ENCODE measurements at places on chromosomes 6 and 20.

- DNase-seq, result no peak
These were observed 1714.5 kb downstream of the GRIK2 start for GRCh38 chr6:103107985-103108384.

DNA sequence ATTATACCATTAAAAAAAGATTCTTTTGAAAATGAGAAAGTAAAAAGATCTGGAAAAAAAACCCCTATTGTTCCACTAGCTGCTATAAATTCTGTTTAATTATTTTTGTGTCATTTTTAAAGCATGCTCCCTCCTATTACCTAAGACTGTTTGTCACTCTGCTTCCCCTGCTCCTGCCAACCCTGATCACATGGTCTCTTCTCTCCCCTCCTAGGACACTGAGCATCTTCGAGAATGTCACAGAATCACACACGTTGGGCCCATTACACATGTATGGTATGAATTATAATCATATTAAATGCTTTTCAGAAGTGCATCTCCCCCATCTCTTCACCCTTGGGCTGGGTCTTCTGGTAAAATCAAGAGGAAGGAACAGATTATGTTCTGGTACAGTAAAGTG is 6.2 kb downstream of the SNAP91 start:
- no peak for DNase-seq

DNA sequence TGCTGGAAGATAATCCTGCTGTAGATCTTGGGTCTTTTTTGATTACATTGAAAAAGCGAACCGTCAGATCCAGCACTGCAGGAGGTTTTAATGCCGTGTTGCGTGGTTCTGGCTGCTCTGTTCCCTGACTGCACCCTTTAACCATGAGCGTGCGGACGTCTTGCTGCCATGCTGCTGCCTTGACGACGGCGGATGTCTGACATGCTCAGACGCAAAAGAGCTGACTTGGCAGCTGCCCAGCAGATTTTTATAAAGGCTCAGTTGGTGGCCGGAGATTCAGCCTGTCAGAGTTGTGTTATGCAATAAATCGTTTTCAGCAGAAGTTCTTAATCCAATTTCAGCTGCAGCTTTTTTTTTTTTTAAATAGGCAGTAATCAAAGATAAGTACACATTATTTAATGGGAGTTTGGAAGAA is 119.4 kb downstream of the JARID2 start:
- peak; percentile 51 for DNase-seq

- no peak for DNase-seq
These were observed 53.4 kb downstream of the HIVEP1 start for GRCh38 chr6:12065321-12066140.

DNA sequence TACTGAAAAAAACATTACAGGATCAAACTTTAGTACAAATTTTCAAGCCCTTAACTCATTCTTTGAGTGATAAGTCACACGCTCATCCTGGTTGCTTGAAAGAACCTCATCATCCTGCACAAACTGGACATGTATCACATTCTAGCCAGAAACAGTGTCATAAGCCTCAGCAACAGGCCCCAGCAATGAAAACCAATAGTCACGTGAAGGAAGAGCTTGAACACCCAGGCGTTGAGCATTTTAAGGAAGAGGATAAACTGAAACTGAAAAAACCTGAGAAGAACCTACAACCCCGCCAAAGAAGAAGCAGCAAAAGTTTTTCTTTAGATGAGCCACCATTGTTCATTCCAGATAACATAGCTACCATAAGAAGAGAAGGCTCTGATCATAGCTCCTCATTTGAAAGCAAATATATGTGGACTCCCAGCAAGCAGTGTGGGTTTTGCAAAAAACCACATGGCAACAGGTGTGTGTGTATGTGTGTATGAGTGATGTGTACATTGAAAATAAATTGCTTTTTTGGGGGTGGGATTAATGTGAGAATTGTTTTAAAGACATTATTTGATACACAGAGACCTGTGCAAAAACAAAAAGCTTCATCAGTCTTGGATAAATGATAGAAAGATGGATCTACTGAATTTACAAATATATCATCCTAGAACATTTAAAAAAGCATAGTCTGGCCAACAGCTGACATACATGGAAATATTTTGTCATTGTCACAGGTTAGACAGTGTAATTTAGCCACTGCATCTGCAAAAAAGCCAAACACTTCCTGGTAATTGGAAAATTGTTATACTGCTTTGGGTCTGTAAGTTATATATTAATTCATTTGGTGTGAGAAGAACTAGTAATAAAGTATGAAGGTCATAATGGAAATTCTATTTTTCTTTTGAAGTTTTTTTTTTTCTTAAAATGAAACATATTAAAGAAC is 50.1 kb downstream of the PHF3 start:
- DNase-seq, result no peak

DNA sequence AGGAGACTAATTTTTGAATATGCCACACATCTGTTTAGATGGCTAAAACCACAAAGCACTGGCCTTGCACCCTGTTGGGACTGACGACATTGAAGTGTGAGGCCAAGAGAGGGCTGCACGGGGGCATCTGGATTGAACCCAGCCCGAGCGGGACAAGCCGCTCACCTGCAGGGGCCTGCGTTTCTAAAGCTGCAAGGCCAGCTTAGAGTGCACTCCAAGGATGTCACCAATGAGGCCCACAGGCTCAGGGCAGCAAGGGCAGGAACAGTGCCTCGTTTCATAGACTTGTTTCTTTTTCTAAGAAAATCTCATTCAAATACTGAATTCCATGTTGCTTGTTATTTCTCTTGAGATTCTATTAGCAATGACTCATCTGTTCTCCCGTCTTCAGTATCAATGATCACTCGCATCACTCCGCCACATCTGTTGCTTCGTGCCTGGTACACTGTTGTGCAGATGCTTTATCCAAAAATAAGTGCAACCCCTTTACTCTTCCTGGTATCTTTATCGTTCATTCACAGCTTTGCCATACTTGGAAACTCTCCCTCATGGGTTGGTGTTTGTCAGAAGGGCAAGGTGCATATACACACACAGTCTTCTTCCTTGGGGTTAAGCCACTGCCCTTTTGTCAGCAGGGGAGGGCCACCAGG is 120.1 kb downstream of the IRF4 start:
- DNase-seq, result no peak

DNA sequence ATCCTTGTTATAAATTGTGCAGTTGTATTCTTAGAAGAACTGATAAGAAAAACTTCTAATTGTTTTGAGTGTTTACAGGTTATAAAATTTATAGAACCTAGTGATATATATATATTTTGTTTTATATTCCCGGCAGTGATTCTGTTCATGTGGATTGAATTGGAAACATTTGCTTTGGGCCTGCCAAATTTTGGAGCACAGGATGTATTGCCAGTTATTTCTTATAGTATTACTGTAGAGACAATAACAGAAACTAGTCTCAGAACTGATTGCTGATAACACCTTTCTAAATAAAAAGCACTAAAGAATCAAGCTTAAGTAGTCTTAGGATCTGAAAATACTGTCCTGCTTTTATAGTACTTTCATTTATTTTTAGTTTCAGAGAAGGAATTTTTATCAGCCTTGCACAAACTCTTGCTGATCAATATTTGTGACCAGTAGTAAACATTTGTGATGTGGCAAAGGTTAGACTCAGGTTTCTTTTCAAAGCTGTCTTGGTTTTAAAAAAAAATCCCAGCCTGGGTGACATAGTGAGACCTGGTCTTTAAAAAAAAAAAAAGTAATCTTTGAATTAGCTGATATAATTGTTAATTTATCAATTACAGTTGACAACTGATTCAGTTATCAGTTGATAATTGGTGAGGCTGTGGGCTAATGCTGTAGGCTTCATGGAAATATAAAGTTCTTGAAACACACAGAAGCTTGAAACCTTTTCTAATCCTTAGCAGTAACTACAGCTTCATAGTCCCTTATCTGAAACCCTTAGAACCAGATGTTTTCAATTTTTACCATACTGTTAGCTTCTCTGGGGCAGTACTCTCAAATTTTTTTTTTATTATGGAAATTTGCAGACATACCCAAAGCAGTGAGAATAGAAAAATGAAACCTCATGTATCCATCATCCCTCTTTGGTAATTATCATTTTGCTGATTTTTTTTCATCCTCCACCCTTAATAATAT is 42.4 kb downstream of the RNGTT start:
- no peak for DNase-seq

GRCh38 chr6:137016356-137016755 is 28.4 kb downstream of the IL20RA start:
- no peak for DNase-seq

DNA sequence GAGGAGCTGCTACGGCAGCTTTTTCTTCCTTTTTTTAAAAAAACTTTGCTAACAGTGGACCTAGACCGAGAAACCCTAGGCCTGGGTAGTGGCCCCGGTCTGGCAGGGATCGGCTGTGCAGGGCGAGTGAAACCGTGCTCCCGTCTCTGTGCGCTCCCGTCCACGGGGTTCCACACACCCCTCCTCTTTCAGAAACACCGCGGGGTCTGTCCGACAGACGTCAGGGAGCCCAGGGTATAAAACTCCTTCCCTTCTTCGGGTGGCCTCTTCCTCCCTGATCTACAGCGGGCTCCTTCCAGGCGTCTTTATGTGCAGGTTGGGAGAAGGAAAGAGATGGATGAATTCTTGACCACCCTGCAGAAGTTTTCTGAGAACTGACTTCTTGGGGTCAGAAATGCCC is 27.1 kb upstream of the SMOC2 start:
- DNase-seq, result no peak

DNA sequence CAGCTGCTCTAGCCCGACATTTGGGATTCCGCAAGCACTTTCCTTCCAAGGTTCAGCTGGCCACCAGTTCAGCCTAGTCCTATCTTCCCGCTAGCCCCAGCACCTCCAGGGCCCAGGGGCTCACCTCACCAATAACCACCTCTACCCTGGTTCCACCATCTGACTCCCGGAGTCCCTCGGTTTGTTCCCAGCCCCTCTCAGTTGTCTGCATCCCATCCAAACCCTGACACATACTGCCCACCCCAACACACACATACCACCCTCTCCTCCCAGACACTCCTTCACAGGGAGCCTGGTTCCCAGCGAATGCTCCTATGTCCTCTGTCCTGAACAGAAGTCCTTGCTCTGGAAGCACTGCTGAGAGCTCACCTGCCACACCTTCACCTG is 418 bp downstream of the TNXB start:
- no peak for DNase-seq

- DNase-seq, result no peak
These were observed 63.4 kb downstream of the SMOC2 start for GRCh38 chr6:168504366-168504765.
